T-helper 17 cell (primary cell): ENCODE measurements at places on chromosomes 7 and 10. TPM values are rescaled to one million over a fixed set of nuclear protein-coding genes. Genes with fewer than 3 reads are reported as not detected.
A peak's percentile ranks its signal among the peaks of the same experiment; 100 is the strongest.

DNA sequence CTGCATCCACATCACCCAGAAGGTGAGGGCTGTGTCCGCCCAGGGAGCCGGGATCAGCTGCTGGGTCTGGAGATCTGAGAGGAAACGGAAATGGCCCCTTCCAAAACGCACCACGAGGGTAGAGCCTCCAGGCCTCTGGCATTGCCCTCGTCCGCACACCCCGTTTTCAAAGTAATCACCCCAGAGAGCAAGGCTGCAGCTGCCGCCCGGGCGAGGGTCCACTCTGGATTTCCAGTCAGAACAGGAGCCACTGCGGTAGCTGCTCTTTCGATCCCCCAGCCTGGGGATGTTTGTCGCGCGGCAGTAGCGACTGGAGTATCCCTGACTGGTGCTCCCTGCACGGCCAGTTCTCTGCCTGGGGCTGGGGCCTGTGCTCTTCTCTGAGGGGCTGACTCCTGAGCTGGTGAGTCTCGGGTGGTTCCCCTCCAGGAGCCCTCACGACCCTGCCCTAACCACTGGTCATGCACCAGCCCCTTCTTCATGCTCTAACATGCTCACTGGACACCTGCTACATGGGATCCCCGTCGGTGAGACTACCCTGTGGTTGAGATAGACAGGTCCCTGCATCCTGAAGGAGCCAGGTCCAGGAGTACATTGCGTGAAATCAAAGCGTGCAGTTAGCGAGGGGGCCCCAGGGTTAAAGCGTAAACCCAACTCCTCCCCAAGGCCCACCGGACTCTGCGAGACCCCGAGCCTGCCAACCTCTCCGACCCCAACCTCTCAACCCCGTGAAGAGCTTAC lies 99.2 kb downstream of the FOXL3 start:
- DNase-seq, result no peak
- H3K4me3 ChIP-seq, result no peak overlapping the region
- H3K4me1 ChIP-seq, result peaks cover 2% of the 10 kb centered on the region
- no peaks in the 10 kb centered on the region for H3K27me3 ChIP-seq
- no peaks in the 10 kb centered on the region for H3K36me3 ChIP-seq

DNA sequence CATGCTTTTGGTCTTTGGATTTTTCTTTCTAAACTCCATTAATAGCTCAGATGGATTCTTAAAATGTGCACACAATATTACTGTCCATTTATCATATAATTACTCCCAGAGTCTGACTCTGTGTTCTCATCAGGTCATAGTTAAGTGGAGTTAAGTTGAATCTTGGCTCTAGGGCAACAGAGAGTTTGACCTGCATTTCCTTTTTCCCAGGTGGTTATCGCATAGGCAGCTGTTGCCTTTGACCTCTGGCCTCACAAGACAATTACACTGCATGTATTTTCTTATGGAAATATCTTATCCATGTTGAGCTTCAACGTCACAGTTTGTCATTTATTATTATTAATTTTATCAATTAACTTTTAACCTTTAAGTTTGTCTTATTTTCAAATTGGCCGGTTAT lies 237.5 kb upstream of the HGF start:
- H3K27ac ChIP-seq, result no peak overlapping the region
- no peak for DNase-seq
- H3K36me3 ChIP-seq, result no peaks in the 10 kb centered on the region
- no peak overlapping the region for H3K4me3 ChIP-seq
- no peaks in the 10 kb centered on the region for H3K4me1 ChIP-seq

DNA sequence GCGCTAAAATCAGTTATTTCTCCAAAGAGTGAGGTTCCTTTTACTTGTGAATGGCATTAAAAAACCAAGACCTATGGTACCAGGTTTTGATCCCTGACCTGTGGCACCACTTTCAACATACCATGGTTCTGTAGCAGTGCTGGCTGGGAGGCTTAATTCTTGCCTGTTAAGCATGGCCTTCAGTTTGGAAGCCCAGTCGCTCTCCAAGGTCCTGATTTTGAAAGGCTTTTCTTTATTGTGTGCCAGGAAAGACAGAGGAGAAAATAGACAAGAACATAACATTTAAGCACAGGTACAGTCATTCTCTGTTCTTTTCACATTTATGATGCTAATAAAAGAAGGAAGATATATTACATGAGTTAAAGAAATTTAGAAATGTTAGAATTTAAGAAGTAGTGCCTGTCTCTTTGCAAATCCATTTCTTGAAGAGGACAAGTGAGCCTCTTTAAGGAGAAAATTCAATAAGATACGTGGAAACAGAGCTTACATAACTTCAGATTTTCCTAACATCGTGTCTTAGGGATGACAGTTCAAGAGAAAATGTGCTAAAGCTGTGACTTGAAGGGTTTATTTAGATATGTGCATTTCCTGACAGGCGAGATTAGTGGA lies 357.6 kb downstream of the DPP6 start:
- no peak overlapping the region for H3K4me3 ChIP-seq
- no peak for DNase-seq
- no peaks in the 10 kb centered on the region for H3K4me1 ChIP-seq
- H3K36me3 ChIP-seq, result no peaks in the 10 kb centered on the region

- no peak overlapping the region for H3K4me3 ChIP-seq
- H3K27ac ChIP-seq, result no peak overlapping the region
- H3K4me1 ChIP-seq, result no peaks in the 10 kb centered on the region
- H3K36me3 ChIP-seq, result no peaks in the 10 kb centered on the region
- DNase-seq, result no peak
Measured at GRCh38 chr10:109740436-109740835, 182.9 kb downstream of the XPNPEP1 start.

DNA sequence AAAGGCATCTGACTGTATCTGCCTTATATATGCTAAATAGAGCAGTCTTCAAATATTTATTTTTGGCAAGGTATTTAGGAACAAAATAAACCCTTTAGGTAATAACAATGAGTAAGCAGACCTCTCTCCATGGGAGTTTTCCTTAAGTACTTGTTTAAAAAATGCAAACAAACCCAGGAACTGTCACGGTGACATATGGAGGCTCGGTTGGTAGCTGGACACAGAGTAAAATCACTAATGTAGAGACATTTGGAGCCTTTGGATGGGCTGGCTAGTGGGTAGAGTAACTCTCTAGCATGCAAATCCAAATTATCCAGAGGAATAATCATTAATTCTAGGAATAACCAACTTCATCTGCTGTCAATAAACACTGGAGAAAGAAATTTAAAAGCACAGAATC lies 71.6 kb upstream of the LAMB4 start:
- no peak overlapping the region for H3K27ac ChIP-seq
- H3K4me3 ChIP-seq, result no peak overlapping the region
- H3K4me1 ChIP-seq, result peaks cover 2% of the 10 kb centered on the region
- H3K36me3 ChIP-seq, result no peaks in the 10 kb centered on the region
- no peak for DNase-seq

- H3K4me1 ChIP-seq, result peaks cover 27% of the 10 kb centered on the region
- H3K27ac ChIP-seq, result peak overlapping the region; percentile 99
- H3K4me3 ChIP-seq, result peak overlapping the region; percentile 98
- DNase-seq, result no peak
- H3K27me3 ChIP-seq, result no peaks in the 10 kb centered on the region
Measured at GRCh38 chr10:15096661-15097010, 519 bp upstream of the RPP38 start.

DNA sequence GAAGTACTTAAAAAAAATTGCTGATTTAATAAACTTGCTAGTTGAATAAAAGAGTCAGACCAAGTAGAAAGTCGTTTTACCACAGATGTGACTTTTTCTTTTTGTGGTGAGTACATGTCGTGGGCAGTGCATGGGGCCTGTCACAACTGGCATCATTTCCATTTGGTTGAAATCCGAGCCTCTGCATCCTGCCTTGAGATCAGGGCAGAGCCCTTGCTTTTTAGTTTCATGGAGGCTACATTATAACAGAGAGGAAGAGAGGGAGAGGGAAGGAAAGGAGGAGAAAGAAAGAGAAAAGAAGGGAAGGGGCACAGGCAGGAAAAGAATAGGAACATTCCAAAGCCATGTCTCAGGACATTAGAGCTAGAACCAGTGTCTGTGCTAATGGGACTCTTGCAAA lies 20.4 kb upstream of the INSYN2A start:
- no peaks in the 10 kb centered on the region for H3K4me1 ChIP-seq
- DNase-seq, result no peak
- H3K27me3 ChIP-seq, result no peaks in the 10 kb centered on the region
- H3K36me3 ChIP-seq, result peaks cover under 1% of the 10 kb centered on the region
- no peak overlapping the region for H3K27ac ChIP-seq

GRCh38 chr7:155277385-155277994 lies 20.2 kb upstream of the INSIG1 start:
- no peak for DNase-seq
- peak overlapping the region; percentile 57 for H3K27ac ChIP-seq
- peaks cover 66% of the 10 kb centered on the region for H3K27me3 ChIP-seq
- H3K4me3 ChIP-seq, result no peak overlapping the region
- peaks cover 2% of the 10 kb centered on the region for H3K36me3 ChIP-seq

DNA sequence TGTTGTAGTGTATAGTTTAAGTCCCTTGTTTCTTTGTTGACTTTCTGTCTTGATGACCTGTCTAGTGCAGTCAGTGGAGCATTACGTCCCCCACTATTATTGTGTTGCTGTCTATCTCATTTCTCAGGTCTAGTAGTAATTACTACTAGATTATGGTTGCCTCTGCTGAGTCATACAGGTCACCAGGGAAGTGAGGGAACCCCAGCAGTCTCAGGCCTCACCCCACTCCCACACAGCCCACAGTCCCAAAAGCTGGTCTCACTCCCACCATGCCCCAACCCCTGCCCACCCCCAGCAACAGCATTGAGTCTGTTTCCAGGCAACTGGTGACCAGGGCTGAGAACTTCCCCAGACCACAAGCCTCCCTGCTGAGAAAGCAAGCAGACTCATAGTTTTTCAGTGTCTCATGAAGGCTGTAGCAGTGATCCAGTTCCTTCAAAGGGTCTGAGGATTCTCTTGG lies 88.0 kb downstream of the PLXDC2 start:
- no peak overlapping the region for H3K4me3 ChIP-seq
- no peaks in the 10 kb centered on the region for H3K4me1 ChIP-seq
- H3K27ac ChIP-seq, result no peak overlapping the region

DNA sequence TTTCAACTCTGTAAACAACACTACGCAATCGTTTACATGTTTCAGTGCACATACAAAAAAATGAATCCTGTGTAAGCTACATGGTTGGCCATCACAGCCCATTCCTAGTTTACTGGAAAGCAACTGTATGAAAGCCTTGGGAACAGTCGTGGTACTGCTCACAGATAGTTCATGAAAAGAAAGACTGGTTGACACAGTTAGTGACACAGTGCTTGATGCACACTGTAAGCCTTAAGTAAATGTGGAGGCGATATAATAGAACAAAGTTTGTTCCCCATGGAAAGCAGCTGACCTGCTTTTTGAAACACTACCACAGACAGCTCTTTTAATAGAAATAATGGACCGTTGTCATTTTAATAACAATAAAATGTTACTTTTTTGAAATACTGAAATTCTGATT lies 5.1 kb downstream of the CACNA2D1 start:
- H3K27ac ChIP-seq, result no peak overlapping the region
- peaks cover 10% of the 10 kb centered on the region for H3K27me3 ChIP-seq
- no peaks in the 10 kb centered on the region for H3K4me1 ChIP-seq

GRCh38 chr7:9842301-9842700 lies 1131.4 kb upstream of the PHF14 start:
- H3K27me3 ChIP-seq, result no peaks in the 10 kb centered on the region
- H3K36me3 ChIP-seq, result no peaks in the 10 kb centered on the region
- H3K4me3 ChIP-seq, result no peak overlapping the region
- DNase-seq, result no peak
- H3K27ac ChIP-seq, result no peak overlapping the region

DNA sequence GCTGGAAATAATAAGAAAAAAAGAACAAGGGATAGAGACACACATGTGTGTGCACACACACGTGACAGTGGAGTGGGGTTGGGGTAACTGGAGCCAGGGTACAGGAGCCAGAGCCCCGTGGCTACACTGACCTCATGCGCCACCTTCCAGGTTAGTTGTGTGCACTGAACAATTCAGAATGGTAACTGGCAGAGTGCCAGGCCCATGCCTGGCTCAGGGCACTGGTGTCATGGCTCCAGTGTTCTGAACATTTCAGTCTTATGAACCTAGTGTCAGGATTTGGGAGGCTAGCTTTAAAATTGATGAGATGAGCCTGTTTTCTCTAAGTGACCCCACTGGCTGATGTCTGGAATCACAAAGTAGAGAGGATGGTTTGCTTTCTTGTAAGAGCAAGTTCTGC lies 269.6 kb downstream of the SORCS3 start:
- DNase-seq, result no peak
- H3K4me3 ChIP-seq, result no peak overlapping the region
- H3K27me3 ChIP-seq, result no peaks in the 10 kb centered on the region
- no peaks in the 10 kb centered on the region for H3K36me3 ChIP-seq
- no peak overlapping the region for H3K27ac ChIP-seq

- DNase-seq, result no peak
- no peak overlapping the region for H3K27ac ChIP-seq
- no peaks in the 10 kb centered on the region for H3K27me3 ChIP-seq
Measured at GRCh38 chr7:20539201-20539600, 76.3 kb upstream of the ABCB5 start.

DNA sequence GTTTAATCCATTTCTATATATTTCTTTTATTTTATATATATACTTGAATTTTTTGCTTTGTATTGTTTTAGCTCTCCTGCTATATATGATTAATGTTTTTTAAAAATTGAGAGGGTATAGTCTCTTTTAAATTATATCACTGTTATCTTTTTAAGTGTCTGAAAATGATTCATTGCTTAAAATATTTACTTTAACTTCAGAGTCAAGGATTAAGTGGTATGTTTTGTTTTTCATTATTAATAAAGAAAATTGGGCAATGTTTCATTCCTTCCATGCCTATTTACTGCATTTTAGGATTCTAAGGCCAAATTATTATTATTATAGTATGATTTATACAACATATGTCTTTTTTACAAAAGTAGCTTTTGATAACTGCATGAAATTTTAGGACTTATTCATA lies 67.2 kb upstream of the THSD7A start:
- H3K36me3 ChIP-seq, result no peaks in the 10 kb centered on the region
- no peaks in the 10 kb centered on the region for H3K27me3 ChIP-seq
- DNase-seq, result no peak

- H3K27ac ChIP-seq, result peak overlapping the region; percentile 100
- no peaks in the 10 kb centered on the region for H3K27me3 ChIP-seq
- H3K36me3 ChIP-seq, result peaks cover 11% of the 10 kb centered on the region
- DNase-seq, result no peak
Measured at GRCh38 chr7:105006367-105007136, 7.5 kb upstream of the KMT2E start.

GRCh38 chr7:151416112-151416940 lies 6.5 kb upstream of the WDR86 start:
- H3K27ac ChIP-seq, result peak overlapping the region; percentile 29
- H3K4me1 ChIP-seq, result peaks cover 11% of the 10 kb centered on the region
- no peak overlapping the region for H3K4me3 ChIP-seq

Gene SEMA3C
- 0.26 TPM for total RNA-seq

Gene PRTFDC1
- total RNA-seq, result 3.6 TPM

Gene RASA4B
- total RNA-seq, result 20.7 TPM

Gene RGR
- not detected for total RNA-seq

Gene DMTF1
- 125 TPM for total RNA-seq

Gene GTPBP10
- 15.4 TPM for total RNA-seq

Gene CPXM2
- total RNA-seq, result not detected

Gene WNT8B
- not detected for total RNA-seq
